ENCODE measurements at places on chromosomes 6 and 20.

- no peak for DNase-seq
Observed at GRCh38 chr6:104566411-104566810, 293.3 kb downstream of the HACE1 start.

DNA sequence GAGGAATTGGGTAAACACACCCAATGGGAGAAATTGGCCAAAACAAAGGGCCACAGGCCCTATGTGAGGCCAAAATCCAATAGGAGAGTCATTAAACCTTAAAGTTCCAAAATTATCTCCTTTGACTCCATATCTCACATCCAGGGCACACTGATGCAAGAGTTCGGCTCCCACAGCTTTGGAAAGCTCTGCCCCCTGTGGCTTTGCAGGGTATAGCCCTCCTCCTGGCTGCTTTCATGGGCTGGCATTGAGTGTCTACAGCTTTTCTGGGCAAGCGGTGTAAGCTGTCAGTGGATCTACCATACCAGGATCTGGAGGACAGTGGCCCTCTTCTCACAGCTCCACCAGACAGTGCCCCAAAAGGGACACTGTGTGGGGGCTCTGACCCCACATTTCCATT, 160.5 kb downstream of the ADGRG6 start:
- DNase-seq = no peak

- no peak for DNase-seq
Observed at GRCh38 chr20:35907017-35907701, 47.1 kb downstream of the SCAND1 start.

DNA sequence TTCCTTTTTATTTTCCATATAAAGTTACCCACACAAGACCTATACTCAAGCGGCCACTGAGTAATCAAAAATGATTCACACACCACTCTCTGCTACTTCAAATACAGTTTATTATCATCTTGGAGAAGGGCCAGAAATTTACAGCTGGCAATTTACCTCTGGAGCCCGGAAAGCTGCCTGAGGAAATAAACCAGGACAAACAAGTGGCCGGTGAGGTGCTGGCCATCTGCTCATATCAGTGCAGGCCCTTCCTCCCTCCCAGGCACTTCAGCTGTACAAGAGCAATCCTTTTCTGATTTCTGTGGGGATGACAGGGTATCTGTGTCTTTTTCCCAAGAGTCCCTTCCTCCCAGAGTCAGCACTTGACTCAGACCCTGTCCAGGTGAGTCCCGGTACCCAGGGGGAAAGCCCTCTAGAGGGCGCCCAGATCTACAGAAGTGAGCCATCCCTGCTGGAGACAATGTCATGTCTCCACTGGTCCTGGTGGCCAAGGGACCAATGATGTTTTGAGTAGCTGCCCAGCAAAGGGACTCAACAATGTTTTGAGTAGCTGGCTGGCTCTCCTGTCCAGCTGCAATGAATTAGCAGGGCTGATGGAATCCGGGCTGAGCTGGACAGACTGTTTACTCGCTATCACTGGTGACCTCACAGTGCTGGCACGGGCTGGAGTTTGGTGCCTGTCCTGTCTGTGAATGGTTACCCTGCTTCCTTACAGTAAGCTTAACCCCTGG, 23.6 kb downstream of the LRP11 start:
- DNase-seq = peak; percentile 16

DNA sequence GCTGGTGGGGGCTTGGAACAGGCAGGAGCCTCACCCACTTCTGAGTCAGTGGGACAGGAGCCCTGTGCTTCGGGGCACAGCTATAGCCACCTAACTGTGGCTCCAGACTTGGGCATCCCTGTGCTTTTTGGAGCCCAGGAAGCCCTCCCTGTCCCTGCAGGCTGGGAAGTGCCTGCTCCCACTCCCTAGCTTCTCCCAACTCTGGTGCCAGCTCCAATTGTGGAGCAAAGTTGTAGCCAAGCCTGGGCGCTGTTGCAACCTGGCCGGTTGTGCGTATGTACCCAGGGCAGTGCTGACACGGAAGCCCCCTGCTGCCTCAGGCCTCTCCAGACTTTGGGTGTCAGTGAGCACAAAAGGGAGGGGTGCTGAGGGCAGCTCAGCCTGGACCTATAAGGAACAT, 601.7 kb upstream of the GJE1 start:
- no peak for DNase-seq

DNA sequence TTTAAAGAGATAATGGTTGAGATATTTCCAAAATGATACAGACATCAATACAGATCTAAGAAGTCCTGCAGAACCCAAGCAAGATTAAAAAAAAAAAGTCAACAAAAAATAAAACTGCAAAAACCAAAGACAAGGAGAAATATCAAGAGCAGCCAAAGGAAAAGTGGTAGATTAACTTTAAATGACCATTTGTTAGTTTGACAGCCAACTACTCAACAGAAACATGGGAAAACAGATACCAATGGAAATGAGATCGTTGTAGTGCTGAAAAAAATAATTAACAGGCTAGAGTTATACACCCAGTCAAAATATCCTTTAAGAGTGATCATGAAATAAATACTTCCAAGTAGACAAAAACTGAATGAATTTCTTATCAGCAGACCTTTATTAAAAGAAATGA, 10.5 kb upstream of the APMAP start:
- DNase-seq = no peak

GRCh38 chr20:33570743-33571142, 80.8 kb downstream of the CBFA2T2 start:
- DNase-seq = no peak

- DNase-seq = peak; percentile 40
Observed at GRCh38 chr6:108132863-108133262, 33.0 kb upstream of the NR2E1 start.

DNA sequence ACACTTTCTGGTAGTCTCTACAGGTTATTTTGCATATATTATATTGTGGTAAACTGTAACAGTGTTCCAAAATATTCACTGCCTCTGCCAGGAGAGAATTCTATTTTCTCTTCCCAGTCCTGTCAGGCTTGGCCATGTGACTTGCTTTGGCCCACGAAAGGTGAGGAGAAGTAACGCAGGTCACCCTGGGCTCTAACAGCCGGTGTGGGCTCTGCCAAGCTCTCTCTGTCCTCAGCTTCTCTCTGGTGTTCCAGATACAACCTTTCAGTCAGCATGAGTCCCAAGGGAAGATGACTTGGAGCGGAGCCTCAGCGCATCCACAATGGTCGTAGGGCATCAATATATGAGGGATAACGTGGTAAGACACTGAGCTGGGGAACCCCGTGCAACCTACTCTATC, 113.0 kb upstream of the RREB1 start:
- DNase-seq = no peak

DNA sequence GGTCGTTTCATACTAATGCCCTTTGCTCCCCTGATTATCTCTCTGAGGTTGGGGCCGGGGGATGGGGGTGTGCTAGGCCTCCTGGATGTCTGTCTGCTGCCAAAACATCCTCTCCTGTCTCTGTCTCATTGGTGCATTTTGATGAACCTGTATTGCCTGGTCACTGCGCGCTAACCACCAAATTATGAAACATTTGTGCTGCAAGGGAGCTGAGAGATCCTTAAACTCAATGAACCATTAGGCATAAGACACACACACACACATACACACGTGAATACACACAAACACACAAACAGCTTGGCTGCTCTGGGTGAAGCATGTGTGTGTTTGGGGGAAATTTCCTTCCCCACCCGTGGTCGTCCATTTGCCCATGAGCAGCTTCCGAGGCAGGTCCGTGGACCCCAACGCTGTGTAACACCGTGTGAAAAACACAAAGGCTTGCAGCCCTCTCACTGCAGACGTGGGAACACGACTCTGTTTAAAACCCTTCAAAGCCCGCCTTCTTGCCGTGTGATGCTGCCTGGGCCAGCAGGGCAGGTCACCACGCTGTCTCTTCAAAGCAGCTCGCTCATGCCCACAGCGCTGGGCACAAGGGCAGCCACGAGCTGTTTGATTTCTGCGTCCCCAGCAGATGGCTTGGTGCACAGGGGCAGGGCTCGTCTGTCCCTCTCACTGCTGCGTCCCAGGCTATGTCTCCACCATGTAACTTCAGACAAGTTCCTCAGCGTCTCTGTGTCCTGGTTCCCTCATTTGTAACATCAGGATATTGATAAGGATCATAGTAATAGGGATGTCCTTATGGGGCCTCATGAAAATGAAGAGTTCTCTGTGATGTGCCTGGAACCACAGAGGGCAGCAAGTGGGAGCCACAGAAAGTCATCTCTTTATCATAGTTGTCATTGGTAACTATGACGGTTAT, 96.8 kb downstream of the CDH26 start:
- peak; percentile 97 for DNase-seq

- DNase-seq = no peak
Observed at GRCh38 chr20:63857764-63858392, 3.4 kb upstream of the ABHD16B start.

DNA sequence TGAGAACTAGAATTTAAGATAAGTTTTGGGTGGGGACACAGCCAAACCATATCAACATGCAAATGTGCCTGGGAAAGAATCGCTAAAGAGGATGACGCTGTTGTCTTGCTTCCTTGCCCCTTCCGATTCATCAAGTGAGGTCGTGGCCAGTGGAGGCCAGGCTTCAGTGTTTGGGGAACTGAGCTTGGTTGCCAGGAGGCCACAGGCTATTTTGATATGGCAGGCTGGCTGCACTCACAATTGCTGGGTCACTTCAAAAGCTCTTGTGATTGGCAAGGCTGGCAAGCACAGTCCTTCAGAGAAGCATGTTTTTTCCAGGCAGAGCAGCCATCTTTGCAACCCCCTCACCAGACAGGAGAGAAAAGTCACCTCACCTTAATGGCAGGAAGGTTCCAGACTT, 45.8 kb downstream of the SAMD5 start:
- no peak for DNase-seq

DNA sequence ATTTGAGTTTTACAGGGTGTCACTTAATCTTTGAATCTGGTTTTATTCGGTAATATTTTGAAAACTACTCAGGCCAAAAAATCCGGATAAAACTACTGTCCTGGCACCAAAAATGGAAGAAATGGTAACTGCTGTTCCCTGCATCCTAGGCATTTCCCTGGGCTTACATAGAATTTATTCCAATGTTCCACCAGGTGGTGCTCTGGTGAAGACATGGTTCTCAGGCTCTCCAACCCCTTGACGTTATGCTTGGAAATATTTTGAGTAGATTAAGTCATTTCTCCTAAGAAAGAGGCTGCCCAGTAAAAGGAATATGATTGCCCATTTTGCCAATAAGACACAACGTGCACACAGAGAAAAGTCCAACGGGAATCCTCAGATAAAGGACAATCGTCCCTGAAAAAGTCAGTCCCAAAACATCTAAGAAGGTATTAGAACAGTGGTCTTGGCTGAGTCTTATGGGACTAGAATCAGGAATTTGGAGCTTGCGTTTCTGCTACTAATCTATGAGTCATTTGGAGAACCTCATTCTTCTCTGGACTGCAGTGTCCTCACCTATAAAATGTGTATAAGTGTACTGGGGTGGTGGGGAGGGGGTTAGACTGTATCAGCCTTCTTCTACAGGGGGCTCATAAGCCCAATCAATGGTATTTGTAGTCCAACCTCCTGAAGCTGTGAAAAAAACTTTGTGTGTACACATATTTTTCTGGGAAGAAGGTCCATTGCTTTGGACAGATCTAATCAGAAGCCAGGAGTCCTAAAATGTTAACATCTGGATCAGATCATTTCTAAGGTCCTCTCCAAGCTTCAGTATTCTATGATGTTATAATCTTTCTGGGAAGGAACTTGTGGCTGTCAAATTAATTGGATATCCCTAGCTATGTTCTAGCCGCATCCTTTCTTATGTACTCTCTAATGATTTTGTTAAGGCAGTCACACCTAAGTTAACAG, 131.0 kb upstream of the BMP2 start:
- DNase-seq = peak; percentile 47

DNA sequence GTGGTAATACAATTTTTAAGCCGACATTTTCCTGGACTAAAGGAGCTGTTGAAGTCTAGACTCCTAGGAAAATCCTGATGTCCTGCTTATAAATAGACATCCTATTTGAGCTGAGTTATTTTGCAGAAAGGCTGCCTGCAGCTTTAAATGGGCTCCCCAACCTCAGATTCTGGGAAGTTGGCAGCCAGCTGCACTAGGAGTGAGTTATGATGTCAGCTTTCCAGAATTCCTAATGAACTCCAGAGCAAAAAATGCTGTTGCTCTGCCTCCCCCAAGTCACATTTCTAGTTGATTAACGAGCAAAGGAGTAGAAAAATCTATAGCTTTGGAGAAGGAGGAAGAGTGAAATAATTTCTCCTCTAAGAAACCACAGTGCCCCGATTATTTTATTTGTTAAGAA, 346.3 kb upstream of the SULF2 start:
- DNase-seq = no peak

DNA sequence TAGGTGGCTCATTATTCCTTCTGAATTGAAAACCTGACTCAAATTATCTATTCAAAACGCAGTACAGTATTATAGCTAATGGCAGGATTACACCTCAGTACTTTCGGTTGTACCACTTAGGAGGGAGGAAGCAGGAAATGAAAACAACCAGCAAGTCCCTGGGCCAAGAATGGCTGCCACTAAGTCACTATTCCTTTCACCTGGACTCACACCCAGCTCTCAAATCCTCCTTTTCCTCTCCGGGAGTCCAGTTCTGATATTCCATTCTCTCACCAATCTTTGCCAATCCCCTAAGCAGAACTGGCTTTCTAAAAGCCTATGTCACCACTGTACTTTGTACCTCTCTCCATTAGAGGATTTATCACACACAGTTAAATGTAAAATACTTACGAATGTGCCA, 20.6 kb downstream of the TMEM242 start:
- DNase-seq = no peak

DNA sequence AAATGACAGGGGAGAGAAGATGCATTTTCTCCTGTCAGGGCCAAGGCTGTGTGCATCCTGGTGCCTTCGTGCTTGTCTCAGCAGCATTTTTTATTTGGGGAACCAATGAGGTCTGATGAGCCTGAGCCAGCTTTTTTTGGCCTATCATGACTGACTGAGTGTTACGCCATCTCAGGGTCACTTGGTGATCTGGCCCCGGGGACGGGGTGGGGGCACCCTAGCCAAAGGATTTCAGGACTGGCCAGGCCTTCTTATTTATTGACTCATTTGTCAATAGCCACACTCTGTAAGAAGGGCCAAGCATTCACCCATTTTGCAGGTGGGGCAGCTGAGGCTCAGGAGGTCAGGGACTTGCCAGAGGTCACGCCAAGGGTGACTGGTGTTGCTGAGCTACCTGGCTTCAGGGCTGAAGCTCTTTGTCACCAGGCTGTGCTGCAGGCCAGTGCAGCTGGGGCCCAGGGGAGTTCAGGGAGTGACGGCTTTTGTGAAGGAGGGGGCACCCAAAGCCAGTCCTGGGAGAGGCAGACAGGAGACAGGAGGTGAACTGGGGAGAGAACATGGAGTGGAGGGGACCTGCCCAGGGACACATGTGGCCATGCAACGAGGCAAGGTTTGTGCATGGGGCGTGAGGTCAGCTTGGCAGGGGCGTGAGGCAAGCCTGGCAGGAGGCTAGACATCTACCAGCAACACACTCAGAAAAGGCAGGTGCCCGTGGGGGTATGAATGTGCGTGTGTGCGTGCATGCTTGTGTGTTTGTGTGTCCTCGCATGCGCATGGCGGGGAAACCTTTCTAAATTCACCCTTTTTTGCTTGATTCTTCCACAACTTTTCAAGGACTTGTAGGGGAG, 31.1 kb downstream of the VSTM2L start:
- DNase-seq = peak; percentile 15

Data from MV-4-11 (cell line).